Activated CD8-positive, alpha-beta memory T cell treated with anti-CD3 and anti-CD28 coated beads, Interleukin-2, amount 10 ng/mL, durations not matched to agents 7 days and 5 days (primary cell): ENCODE measurements at places on chromosomes 7 and 10. TPM values are rescaled to one million over a fixed set of nuclear protein-coding genes. Genes with fewer than 3 reads are reported as not detected.

The TMEM178B gene
- 1.9 TPM for total RNA-seq

The OR2A42 gene
- total RNA-seq, result not detected

The PLEKHS1 gene
- not detected for total RNA-seq

The CYP2C19 gene
- not detected for total RNA-seq

The EPO gene
- not detected for total RNA-seq

The ITPRID1 gene
- total RNA-seq, result not detected

The NOS3 gene
- 6.4 TPM for total RNA-seq

The SLC26A4 gene
- total RNA-seq, result 8.3 TPM

The PIK3AP1 gene
- total RNA-seq, result 8.7 TPM

The SERPINE1 gene
- 1.2 TPM for total RNA-seq

The CDHR1 gene
- 0.37 TPM for total RNA-seq

- peak; percentile 68 for DNase-seq
Measured at GRCh38 chr10:43265799-43266721, 805 bp downstream of the RASGEF1A start.

- DNase-seq, result no peak
Measured at GRCh38 chr7:80699045-80699638, 60.7 kb downstream of the CD36 start.

- no peak for DNase-seq
Measured at GRCh38 chr7:102897856-102898531, 14.8 kb upstream of the LRRC17 start.

DNA sequence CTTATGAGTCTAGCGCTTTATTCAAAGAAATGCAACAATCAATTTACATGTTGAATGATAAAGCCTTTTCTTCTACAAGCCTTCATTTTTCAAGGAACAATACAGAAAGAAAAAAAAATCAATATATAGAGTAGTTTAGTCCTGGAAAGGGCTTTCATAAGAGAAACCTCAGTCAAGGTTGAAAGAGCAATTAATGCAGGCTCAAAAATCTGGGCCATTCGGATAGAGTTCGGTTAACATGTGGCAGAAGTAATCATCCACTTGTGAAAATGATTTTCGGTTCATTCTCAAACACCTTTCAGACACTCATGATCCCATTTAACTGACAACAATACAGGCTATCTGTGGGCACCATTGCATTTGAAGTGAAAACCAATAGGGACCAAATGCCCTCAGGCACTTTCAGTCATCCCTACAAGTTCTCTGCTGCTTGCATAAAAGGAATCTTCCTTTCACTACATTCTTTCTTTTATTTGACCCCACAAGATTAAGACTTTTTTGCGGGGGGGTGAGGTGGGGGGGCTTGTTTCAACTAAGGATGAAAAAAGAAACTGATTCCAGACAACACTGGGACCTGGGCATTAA, 177.9 kb downstream of the RNF133 start:
- no peak for DNase-seq

DNA sequence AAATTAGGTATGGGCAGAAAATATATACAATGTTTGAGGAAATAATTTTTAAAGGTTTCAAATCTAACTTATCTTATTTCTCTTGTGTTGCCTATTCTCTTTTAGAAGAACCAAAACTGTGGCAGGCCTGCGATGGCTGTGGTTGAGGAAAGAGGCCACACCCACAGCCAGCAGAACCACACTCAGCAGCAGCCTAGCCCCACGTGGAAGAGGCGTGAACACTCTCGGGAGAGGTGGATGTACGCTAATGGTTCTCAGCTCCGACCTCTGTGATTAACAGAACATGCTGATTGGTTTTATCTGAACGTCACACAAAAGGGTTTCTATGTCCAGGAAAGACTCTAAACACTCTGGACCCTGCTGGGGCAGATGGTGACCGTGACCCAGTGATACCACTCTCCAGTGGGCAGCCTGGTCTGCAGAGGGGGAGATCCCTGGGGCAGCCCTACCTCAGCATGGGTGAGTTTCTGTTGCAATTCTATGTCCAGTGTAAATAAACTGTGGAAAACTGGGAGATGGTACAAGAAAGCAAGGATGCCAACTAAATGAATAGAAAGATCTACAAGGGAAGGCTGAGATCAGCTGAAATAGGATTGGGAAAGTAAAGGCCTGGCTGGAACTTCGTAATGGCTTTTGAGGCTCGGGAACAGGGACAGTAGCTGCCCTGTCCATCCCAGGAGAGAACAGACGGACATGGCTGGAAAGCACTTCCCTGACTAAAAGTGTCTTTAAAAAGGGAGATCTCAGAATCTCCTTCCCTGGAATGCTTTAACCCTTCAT, 26.6 kb downstream of the DIP2C start:
- no peak for DNase-seq

DNA sequence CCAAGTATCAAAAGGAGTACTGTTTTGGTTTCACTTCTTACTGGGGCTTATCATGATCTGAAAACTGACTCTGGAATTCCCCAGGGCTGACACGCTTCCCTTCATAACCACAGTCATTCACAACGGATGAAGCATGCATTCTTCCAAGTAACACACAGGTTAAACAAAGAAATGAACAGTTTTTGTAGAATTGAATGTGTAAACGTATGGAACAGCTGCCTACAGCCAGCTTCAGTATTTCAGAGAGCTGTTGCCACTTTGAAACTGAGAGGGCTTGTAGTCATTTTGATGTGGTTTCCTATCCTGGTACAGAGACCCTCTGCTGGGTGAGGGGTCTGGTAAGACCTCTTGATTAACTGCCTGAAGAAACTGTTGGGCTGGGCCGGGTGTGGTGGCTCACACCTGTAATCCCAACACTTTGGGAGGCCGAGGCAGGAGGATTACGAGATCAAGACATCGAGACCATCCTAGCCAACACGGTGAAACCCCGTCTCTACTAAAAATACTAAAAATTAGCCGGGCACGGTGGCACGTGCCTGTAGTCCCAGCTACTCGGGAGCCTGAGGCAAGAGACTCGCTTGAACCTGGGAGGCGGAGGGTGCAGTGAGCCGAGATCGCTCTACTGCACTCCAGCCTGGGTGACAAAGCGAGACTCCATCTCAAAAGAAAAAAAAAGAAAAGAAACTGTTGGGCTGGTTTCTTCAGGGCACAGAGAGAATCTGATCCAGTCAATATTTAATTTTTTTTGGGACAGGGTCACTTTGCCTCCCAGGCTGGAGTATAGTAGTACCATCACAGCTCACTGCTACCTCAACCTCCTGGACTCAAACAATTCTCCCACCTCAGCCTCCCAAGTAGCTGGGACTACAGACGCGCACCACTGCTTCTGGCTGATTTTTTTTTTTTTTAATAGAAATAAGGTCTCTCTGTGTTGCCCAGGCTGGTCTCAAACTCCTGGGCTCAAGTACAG, 4.7 kb downstream of the NFE2L3 start:
- DNase-seq, result peak; percentile 67

GRCh38 chr7:92964141-92964540, 127.8 kb upstream of the CDK6 start:
- DNase-seq, result no peak

DNA sequence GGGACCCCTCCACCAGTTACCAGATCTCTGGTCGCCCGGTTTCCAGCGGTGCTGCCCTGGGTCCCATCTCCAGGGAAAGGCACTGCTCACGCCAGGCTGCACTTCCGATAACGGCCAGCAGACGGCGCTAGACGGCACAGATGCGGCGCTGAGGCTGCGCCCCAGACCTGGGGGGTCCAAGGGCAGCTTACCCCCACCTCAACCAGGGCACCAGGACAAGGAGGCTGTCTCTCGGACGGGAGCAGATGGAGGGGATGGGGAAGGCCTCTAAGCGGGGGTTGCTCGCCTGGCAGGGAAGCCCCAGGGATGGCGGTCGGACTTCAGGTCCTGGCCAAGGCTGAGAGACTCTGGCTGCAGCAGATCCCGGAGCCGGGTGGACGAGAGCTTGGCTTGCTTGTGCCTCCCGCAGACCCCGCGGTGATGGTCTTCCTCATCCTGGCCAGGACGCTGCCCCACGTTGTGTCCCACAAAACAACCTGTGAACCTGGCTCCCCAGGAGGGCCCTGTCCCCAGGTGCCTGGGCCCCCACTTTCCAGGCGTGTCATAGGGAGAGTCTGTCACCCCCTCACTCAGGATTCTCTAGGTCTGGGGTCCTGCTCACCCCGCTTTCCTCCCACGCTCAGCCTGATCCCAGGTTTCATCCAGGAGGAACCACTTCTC, 23.9 kb upstream of the ZNF716 start:
- no peak for DNase-seq

DNA sequence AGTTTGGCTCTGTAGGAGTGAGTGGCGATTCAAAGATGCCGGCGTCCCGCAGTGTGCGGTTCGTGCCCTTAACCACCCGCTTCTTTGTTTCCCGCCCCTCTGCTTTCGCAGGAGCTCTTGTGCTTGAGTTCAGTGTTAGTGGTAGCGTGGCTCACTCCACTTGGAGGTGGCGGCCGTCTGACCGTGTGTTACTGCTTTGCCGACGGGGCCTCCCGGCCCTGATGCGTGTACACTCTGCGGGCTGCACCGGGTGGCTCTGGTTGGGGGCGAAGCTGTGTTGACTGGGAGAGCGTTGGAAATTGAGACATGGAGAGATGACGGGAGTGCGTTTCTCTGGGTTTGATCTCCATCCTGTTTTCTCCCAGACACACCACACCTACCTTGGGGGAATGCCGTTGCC, 31.4 kb downstream of the SHH start:
- DNase-seq, result no peak

GRCh38 chr10:125213541-125214282, 53.3 kb upstream of the CTBP2 start:
- DNase-seq, result no peak

- peak; percentile 59 for DNase-seq
Measured at GRCh38 chr7:142880876-142881505, 4.6 kb downstream of the TRPV6 start.

DNA sequence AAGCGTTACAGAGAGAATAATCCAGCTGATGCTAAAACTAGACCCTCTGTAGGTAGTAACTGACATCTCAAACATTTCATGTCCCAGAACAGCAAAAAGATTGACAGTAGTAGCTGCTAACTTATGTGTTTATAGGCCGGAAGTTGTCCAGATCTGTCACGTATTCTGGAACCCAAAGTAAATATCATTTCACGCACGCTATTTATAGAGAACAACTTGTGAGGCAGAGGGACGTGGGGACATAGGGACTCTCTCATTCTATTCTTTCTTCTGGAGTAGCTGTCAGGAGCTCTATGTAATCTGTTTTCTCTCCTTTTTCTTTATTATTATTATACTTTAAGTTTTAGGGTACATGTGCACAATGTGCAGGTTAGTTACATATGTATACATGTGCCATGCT, 22.3 kb downstream of the AGK start:
- no peak for DNase-seq

- no peak for DNase-seq
Measured at GRCh38 chr10:68586606-68587305, 26.6 kb downstream of the TET1 start.

- DNase-seq, result no peak
Measured at GRCh38 chr10:36221101-36221500, 579.0 kb upstream of the FZD8 start.
